D341Med (cell line): ENCODE measurements at places on chromosomes 12 and 14.

- peak; percentile 33 for DNase-seq
These were observed 29.0 kb downstream of the SLC2A3 start for GRCh38 chr12:7907009-7907408.

DNA sequence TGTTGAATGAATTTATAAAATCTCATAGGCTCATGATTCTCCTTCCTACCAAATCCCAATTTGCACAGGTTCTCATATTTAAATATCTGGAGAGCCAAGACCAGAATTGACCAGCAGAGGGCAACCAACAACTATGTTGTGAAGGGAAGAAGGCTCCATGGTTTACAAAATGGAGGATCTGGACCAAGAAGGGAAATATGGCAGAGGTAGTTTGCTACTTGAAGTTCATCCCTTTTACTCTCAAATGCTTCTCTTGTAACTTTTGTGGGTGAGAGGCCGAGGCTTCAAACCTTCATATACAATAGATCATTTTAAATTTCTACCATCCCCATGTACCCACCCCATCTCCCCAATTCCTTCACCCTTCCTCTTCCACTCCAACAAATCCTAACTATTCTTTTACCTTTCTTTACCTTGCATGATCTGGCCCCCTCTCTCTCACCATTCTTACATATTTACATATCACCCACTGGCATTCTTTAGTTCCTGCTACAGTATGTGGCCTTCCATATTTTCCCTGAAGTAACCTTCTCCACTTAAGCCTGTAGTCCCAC lies 3.8 kb upstream of the SMARCC2 start:
- peak; percentile 65 for DNase-seq

GRCh38 chr14:105316577-105316941 lies 2.0 kb downstream of the PACS2 start:
- DNase-seq: peak; percentile 29

DNA sequence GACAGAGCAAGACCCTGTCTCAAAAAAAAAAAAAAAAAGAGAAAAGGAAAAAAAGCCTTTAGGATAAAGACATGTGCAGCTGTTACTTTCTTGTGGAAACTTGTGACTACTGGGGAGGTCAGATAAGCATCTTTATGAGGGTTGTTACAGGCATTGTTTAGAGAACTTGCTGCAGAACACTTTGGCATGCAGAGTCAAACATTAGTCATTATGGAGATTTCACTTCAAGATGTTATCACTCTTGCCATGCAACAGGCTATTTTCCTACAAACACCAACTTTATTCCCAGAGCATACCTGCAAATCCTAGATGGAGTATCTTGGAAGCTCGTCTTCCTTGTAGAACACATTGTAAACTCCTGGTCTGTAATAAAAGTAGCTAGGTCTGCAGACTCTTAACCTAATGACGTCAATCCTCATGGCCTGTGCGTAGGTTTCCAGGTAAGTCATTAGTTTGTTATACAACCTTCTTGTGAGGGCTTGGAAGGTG lies 36.3 kb upstream of the WDR89 start:
- no peak for DNase-seq

GRCh38 chr14:56205881-56206280 lies 87.7 kb downstream of the PELI2 start:
- no peak for DNase-seq

- DNase-seq: no peak
These were observed 451.9 kb upstream of the FBXO33 start for GRCh38 chr14:39884091-39884490.

DNA sequence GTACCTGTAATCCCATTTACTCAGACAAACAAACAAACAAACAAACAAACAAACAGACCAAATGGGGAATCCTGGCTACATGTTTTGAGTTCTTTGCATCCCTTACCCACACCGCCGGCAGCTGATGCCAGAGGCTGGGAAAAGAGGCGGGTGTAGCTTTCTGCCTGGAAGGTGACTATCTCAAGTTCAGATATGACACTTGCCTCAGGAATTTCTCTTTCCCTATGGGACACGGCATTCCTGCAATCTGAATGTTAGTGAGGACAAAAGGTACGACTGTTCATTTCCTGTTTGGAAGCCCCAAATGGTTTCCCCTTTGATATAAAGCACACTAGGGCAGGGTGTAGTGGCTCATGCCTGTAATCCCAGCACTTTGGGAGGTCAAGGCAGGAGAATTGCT lies 2.9 kb downstream of the MYL2 start:
- no peak for DNase-seq

DNA sequence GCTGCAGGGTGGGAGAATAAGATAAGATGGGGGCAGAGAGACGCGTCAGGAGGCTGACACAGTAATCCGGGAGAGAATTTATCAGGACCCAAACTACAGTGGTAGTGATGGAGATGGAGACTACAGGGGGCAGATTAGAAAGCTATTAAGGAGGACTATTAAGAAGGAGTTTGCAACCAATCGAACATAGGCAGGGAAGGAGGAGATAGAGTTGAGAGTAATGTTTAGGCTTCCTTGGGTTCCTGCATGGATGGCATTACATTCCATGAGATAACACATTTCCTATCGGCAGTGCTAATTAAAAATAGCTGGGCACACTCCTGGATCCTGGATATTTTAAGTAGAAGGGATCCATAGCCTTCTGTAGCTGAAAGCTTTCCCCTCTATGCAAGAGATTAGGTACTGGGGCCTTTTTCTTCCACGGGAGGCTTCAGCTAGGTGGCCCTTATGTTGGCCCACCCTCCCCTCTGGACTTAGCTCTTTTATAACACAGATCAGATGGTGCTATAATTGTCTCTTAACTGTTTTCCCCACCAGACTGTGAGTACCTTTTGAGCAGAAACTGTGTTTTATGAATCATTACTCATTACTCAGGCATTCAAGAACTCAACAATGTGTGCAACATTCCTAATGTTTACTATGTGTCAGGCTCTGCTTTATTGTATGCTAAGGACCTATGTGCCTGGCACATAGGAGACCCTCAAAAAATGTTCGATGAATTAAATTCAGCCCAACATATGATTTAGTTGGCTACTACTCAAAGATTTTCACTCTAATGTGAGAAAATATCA lies 113.0 kb downstream of the RMST start:
- no peak for DNase-seq

DNA sequence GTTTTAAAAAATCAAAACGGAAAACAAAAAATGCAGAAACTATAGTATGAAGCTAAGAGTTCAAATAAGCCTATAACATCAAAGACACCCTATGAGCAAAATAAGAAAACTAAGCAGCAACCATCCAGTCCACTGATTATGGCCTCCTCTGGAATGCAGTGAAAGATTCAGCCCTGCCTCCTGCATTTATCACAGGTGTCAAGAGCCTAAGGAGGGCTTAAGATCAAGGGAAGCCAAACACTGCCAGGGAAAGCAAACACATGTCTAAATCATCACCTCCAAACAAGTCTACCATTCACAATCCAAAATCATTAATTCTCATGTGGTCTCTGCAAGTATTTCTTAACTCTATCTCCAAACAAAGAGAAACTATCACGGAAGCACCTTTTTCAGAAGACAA lies 28.4 kb downstream of the SARNP start:
- DNase-seq: no peak

DNA sequence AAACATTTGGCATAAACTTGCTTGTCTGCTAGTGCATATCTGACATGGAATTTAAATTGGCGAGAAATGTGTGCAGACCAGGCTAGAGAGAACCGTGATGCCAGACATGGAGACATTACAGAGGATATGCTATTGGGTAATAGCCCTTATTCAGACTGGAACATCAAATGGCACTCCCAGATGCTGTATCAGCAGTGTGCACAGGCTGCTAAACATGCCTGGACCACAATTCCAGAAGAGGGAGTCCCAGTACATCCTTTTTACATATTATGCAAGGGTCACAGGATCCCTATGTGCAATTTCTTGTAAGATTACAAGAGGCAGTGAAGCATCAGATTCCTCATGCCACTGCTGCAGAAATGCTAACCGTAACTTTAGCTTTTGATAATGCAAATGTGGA lies 354.5 kb upstream of the FOXG1 start:
- DNase-seq: no peak

- DNase-seq: no peak
These were observed 113.0 kb upstream of the NTF3 start for GRCh38 chr12:5318874-5319273.

- no peak for DNase-seq
These were observed 31.3 kb downstream of the PRKAB1 start for GRCh38 chr12:119699199-119699760.

- DNase-seq: peak; percentile 18
These were observed 95.2 kb downstream of the CALM1 start for GRCh38 chr14:90491911-90492531.

- DNase-seq: no peak
These were observed 12.3 kb upstream of the DACT1 start for GRCh38 chr14:58625438-58625837.

- peak; percentile 99 for DNase-seq
These were observed at the start of gene AKAP5 for GRCh38 chr14:64465191-64465822. Gene AKAP5 (plus strand): TSS chr14:64465499. CDS start chr14:64468395, 2,896 bp downstream.
